Activated CD4-positive, alpha-beta T cell treated with anti-CD3 and anti-CD28 coated beads, Interleukin-2, amount 50 U/mL, for 4 hours (primary cell): ENCODE measurements at places on chromosomes 16 and 17.

- no peak for DNase-seq
Measured at GRCh38 chr17:31448467-31449077, 57.1 kb downstream of the RAB11FIP4 start.

DNA sequence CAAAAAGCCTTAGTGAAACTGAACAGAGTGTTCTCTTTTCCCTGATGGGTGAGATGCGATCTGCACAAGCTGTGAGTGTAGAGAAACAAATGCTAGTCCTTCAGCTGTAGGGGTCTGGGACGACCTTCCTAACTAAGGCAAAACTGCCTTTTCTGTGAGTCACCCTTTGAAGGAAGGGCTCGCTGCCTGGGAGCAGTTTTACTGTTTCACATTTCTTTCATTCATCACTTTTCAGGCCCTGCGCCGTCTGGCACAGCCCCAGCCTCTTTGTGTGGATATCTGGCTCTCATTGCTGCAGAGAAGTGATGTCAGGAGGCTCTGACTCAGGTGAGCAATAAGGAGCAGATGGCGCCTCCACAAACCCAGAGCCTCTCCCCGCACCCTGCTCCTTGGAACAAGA, 57.4 kb downstream of the HS3ST3A1 start:
- no peak for DNase-seq

GRCh38 chr16:48089053-48089792, 66.6 kb downstream of the ABCC12 start:
- DNase-seq = no peak

- DNase-seq = no peak
Measured at GRCh38 chr17:43987131-43988021, 17.0 kb upstream of the NAGS start.

- no peak for DNase-seq
Measured at GRCh38 chr17:45578516-45579455, 88.3 kb upstream of the PLEKHM1 start.

- no peak for DNase-seq
Measured at GRCh38 chr17:34435182-34435928, 72.3 kb upstream of the CCL1 start.

- DNase-seq = no peak
Measured at GRCh38 chr16:66462912-66463311, 35.8 kb downstream of the BEAN1 start.

DNA sequence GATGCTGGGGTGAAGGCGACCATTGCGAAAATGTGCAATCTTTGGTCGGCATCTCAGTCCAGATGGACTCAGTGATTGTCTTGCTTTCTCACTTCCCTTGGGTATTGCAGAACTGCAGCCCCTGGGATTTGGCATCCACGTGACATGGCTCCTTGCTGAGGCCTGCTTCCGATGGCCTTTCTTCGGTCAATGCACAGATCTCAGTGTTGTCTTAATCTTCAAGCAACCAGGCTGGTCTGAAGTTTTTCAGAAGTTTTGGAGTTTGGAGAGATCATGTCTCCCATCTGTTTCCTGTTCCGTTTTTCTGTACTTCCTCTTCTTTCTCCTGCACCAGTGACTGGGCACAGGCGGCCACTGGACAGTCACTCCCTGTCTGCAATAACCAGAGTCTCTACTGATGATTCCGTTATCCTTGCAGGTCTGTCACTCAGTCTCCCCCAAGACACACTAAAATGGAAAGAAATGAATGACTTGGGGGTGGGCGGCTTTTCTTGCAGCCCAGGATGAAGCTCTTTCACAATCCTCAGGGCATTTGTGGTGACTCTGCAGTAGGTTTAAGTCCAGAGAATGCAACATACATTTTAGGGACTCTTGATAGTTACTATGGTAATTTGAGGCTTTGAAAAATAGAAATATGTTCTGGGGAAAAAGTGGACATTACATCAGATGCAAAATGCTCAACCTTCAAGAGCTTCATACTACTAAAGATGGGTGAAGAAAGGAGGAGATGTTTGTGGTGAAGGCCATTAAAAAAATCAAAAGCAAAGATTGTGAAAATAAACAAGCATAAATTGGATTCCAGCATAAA, 106.3 kb upstream of the ZFHX3 start:
- no peak for DNase-seq

DNA sequence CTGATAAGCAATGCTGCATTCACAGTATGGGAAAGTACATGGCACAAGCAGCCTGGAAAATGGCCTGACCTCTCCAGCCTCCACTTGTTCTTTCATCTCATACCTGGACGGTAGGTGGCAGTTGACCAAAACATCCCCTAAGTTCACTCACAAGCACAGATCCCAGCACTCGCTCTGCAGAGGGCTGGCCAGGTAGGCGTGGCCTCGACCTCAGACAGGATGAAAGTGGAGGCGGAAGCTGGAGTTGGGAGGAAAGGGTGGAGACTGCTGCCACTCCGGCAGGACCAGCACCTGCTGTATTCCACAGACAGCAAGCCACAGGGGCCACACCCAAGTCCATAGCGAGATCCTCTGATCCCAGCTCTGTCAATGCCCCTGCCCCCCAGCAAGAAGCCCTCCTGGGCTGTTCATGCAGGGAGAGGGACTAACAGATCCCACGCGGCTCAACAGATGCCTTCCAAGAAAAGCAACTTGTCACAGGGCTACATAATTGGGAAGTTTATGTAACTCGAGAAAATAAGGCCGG, 31.3 kb downstream of the ZCCHC14 start:
- DNase-seq = no peak

DNA sequence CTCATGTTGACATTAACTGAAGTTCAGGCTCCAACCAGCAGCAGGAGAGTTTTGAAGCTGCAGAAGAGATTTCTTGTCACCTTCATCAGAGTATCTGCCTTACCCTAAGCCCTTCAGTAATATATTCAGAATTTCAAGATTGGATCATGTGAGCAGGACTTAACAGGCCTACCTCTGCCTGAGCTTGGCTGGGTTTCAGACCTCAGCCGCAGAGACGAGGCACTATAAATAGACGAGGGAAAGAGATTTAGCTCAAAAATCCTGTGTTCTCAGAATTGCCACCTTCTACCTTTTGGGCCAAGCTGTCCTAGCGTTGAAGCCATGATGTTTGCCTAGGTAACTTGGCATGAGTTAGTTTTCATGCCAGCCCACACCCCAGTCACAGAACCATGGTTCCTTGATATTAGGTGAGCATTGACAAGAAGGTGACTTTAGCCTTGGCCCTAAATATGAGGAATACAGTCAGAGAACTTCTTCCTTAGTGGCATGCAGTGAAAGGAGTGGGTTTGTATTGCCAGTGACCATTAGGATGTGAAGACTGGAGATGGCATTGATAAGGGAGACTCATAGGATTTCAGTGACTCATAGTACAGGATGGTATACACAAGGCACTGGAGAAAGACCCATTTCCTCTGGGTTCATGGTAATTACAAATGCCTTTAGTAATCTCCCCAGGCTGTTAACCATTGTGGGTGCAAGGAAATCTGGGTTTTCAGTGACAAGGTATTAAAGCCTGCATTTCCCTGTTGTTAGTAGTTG, 224.3 kb downstream of the MSI2 start:
- no peak for DNase-seq

DNA sequence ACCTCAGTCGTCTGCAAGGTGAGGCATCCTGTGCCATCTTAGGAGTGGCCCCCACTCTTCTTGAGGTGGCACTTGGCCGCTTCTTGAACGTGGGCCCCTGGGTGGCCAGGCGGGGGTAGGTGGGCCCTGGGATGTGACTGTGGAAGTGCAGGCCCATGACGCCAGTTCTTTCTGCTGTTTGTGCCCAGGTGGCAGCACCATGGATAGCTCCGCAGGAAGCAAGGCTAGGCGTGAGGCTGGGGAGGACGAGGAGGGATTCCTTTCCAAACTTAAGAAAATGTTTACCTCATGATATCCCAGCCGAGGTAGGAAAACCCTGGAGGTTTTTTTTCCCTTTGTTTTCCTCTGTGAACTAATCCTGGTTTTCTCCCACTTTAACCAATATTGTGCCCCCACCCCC, 19.8 kb downstream of the NMRAL1 start:
- no peak for DNase-seq

GRCh38 chr17:40705584-40705983, 2.0 kb upstream of the KRT24 start:
- no peak for DNase-seq

- no peak for DNase-seq
Measured at GRCh38 chr16:59864981-59865666, 1131.0 kb upstream of the GOT2 start.

DNA sequence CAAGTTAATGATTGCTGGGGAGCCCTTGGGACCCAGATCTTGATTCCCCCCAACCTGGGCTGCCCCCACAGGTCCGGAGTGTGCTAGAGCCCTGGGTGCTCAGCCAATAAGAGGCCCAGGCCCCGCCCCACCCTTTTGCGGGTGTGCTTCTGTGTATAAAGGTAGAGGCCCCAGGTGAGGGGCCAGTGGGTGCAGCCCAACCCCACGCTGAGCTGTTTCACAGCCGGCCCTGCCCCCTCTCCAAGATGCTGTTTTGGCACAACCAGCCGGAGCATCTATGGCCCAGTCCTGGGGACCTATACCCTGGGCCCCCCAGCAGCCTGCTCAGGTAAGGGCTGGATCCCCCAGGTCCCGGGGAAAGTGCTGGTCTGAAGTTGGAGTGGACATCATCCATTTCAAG, 11.8 kb upstream of the STAC2 start:
- no peak for DNase-seq

DNA sequence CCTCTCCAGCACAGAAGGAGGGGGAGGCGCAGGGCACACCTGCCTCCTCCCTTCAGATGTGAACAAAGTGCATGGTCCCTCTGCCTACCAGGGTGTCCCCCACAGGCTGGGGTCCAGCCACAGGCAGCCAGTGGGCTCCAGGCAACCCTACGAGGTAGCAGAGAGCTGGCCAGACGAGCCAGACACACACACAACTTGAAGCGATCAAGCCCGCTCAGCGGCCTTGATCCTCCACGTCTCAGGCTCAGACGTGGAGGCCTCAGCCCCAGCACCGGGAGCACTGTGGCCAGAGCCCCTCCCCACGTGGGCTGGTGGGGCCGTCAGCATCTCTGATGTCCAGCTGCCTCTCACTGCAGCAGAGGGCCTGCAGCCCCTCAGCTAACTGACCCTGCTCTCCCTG, 8.5 kb downstream of the MCRIP1 start:
- DNase-seq = no peak

GRCh38 chr16:59192551-59193199, 458.6 kb upstream of the GOT2 start:
- DNase-seq = no peak

GRCh38 chr16:87017371-87018012, 299.7 kb downstream of the C16orf95 start:
- no peak for DNase-seq

DNA sequence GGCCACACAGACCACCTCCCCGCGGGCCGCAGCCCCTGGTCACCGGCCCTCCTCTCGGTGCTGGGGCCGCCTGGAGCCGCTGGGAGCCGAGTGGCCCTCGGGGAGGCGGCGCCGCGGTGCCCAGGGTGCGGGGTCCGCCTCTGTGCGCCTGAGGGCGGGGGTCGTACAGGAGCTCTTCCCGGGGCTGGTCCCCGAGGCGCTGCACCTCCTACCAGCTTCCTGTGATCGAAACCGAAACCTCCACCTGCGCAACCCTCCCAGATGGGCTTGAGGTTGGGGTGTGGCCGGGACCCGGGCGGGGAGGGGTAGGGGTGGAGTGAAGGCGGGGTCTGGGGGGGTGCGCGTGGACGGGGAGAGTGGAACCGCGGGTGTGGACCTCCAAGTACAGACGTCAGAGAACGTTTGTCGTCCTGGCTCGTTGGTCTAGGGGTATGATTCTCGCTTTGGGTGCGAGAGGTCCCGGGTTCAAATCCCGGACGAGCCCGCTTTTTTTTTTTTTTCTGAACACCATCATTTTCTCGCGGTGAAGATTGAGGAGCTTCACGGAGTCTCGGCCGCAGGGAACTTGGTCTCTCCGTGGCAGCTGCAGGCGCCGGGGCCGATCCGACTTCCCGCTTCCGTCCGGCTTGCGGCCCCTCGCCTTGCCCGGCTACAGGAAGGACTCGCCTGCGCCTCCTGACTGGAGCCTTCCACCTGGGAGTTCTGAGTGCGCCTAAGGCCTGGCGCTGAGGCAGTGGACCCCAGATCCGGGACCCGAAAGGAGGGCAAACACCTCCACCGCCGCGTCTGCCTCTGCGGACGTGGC, 23.9 kb downstream of the ZNF213 start:
- peak; percentile 95 for DNase-seq

DNA sequence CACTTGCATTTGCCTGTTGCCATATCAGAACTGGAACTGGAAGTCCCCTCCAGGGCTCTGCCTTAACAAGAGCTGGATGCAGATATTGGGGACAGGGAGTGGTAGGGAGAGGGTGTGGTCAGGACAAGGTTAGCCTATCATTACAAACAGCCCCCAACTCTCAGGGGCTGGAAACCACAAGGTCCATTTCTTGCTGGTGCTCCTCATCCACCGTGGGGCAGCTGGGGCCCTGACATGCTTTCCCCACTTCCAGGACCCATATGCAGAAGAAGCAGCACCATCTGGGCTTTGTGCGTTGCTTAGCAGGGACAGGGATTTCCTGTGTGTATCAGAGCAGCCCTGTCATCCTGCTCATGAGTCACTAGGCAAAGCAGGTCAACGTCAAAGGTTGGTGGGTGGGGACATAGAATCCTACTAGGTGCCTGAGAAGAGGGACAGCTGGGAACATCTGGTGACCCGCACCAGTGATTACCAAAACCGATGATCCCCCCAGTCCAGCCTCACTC, 26.9 kb downstream of the RGS9 start:
- DNase-seq = peak; percentile 16

- DNase-seq = no peak
Measured at GRCh38 chr17:61005358-61005757, 327.7 kb downstream of the BCAS3 start.

- no peak for DNase-seq
Measured at GRCh38 chr16:50761267-50761666, 19.4 kb downstream of the CYLD start.

- DNase-seq = no peak
Measured at GRCh38 chr17:50676065-50676975, 31.4 kb downstream of the ANKRD40 start.

GRCh38 chr17:39563476-39563875, 44.2 kb downstream of the NEUROD2 start:
- DNase-seq = no peak

DNA sequence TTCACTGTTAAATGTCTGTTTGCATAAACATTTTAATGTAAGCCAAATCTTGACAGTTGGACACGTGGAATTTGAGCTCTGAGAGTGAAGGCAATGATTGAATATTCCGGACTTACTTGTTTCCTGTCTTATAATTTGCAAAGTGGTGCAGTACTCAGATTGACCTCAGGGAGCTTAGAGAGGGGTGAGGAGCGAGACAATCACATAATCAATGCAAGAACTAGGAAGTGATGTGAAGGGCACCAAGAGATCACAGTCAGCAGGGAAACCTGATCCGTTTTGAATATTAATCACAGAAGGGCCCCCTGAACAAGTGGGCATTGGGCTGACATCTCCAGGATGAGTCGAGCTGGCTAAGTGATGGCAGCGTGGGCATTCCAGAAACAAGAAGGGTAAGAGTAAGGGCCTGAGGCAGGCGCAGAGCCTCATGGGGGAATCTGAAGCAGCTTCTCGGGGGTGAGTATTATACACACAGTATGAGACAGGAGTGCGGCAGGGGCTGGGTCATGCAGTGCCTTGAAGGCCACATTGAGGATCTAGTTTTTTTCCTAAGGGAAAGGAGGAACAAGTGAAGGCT, 26.1 kb downstream of the TEX2 start:
- DNase-seq = no peak
